Activated naive CD4-positive, alpha-beta T cell treated with anti-CD3 and anti-CD28 coated beads, Interleukin-2, amount 10 ng/mL, durations not matched to agents 5 hours and 36 hours (primary cell): ENCODE measurements at places on chromosomes 16 and 17. TPM values are rescaled to one million over a fixed set of nuclear protein-coding genes. Genes with fewer than 3 reads are reported as not detected.

Gene DNAAF8
- total RNA-seq = 0.31 TPM

Gene CRISPLD2
- total RNA-seq = 1.0 TPM

Gene CCR7
- total RNA-seq = 225 TPM

Gene DDX28
- 16.3 TPM for total RNA-seq

Gene CES5A
- total RNA-seq = not detected

Gene HSD11B2
- not detected for total RNA-seq

Gene SALL1
- total RNA-seq = not detected

Gene MT1E
- 21.7 TPM for total RNA-seq

Gene SLC12A3
- total RNA-seq = not detected

Gene TNFSF13
- total RNA-seq = 7.2 TPM

Gene GAST
- not detected for total RNA-seq

Gene ZNF668
- total RNA-seq = 10.8 TPM

Gene SCN4A
- total RNA-seq = 0.08 TPM

Gene SLFN11
- 52.3 TPM for total RNA-seq

Gene ZNF771
- total RNA-seq = 3.8 TPM

Gene G6PC1
- total RNA-seq = not detected

Gene TCAP
- 1.7 TPM for total RNA-seq

Gene RTN4RL1
- 0.84 TPM for total RNA-seq

Gene SLC52A1
- 0.58 TPM for total RNA-seq

Gene EFCAB13
- 5.1 TPM for total RNA-seq

Gene ZNF624
- 4.7 TPM for total RNA-seq

Gene CCL8
- not detected for total RNA-seq

Gene SSH2
- 76.9 TPM for total RNA-seq

Gene CARD14
- total RNA-seq = not detected

Gene TBC1D3
- not detected for total RNA-seq

Gene EXOSC6
- 25.7 TPM for total RNA-seq

Gene CCL1
- 0.58 TPM for total RNA-seq

Gene YPEL3
- total RNA-seq = 96.3 TPM

Gene IL17C
- total RNA-seq = 0.25 TPM

Gene PRR11
- total RNA-seq = 62.5 TPM

Gene PIK3R5
- 82.5 TPM for total RNA-seq

Gene CA4
- total RNA-seq = not detected
